ENCODE measurements at places on chromosomes 1 and 21.
A peak's percentile ranks its signal among the peaks of the same experiment; 100 is the strongest.

- DNase-seq = no peak
Observed at GRCh38 chr1:165169028-165169427, 187.5 kb downstream of the LMX1A start.

GRCh38 chr1:52142220-52143183 lies 613 bp downstream of the ZFYVE9 start:
- no peak for DNase-seq

DNA sequence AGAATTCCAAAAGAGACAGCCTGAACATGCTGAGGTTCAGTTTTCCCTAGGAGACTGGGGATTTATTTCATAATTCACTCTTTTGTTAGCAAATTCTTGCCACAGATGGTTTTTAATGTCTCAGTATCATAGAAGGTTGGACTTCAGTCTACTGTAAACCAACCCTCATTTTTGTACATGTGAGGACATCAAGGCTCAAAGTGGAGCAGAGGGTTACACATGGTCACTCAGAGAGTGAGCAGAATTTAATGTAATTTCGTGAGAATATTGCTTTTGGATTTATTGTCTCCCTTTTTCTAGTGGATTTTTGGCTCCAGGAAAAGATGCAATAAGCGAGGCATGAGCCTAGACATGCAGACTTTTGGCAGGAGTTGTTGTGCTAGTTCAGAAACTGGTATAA lies 210.8 kb upstream of the JUN start:
- no peak for DNase-seq

- no peak for DNase-seq
Observed at GRCh38 chr1:230772457-230773395, 25.5 kb downstream of the CAPN9 start.

DNA sequence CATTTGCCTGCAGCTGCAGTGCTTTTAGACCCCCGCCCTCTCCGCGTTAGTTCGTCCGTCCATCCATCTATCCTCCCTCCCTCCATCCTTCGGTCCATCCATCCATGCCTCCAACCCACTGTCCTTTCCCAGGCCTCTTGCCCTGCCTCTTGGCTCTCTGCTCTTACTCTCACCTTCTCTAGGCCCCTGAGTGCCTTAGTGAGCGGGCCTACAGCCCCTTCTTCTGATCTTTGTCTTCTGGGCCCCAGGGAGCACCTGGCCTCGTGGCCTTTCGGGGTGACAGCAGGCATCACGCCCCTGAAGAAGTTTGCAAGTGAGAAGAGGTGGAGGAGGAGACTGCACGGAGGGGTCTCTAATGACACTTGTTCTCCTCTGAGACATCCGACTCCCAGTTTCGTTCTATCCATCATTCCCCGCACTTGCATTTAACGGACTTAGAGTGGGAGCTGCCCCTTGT lies 842 bp downstream of the ATXN7L2 start:
- no peak for DNase-seq

- DNase-seq = no peak
Observed at GRCh38 chr1:11531314-11531870, 52.4 kb downstream of the DISP3 start.

- no peak for DNase-seq
Observed at GRCh38 chr1:208256091-208256490, 11.9 kb upstream of the PLXNA2 start.

- DNase-seq = no peak
Observed at GRCh38 chr1:222047366-222047765, 305.5 kb upstream of the DUSP10 start.

GRCh38 chr1:171742577-171742922 lies 685 bp upstream of the VAMP4 start:
- no peak for DNase-seq

DNA sequence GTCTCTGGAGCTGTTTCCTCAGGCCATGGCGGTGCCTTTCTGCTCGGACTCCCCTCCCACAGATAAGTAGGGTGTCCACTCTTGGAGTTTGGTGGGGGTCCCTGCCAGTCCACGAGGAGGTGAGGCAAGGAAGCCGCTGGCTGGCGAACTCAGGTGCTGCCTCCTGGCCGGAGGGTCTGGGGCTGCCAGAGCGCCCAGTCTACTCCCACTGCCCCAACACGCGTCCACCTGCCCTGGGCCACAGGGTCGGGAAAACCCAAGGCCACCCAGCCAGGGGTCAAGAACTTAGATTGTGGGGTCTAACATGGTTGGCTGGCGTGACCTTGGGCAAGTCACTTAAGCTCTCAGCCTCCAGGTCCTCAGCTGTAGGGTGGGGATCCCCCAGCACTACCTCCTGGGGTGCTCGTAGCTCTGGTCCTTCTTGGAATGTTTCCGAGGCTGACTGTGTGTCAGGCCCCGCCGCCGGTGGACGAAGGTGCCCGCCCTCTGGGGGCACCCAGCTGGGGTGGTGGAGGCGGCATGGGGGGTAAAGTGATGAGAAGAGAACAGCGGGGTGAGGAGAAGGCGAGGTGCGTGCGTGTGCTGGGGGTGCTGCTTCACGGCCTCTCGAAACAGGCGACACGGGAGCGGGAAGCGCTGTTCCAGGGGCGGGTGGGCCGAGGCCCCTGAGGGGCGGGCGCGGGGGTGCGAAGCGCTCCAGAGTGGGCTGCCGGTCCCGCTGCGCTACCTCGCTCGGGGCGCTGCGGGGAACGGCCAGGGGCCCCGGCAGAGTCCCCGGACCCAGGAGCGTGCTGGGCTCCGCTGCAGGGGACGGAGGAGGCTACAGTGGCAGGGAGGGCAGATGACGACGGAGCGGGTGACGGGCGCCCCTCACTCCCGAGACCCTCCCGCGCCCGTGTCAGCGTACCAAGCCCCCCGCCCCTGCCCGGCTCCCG lies 1.2 kb downstream of the SH2D5 start:
- no peak for DNase-seq

DNA sequence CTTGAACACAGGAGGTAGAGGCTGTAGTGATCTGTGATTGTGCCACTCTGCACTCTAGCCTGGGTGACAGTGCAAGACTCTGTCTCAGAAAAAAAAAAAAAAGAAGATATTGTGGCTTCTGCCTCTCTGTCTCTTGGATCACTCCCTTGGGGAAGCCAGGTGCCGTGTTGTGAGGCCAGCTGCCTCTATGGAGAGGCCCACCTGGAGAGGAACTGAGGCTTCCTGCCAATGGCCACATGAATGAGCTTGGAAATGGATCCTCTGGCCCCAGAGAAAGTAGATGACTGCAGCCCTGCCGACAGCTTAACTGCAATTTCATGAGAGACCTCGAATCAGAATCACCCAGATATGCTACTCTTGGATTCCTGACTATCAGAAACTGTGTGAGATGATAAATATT lies 19.7 kb upstream of the AK2 start:
- DNase-seq = no peak

GRCh38 chr1:181484821-181485220 lies 1.5 kb downstream of the CACNA1E start:
- no peak for DNase-seq

DNA sequence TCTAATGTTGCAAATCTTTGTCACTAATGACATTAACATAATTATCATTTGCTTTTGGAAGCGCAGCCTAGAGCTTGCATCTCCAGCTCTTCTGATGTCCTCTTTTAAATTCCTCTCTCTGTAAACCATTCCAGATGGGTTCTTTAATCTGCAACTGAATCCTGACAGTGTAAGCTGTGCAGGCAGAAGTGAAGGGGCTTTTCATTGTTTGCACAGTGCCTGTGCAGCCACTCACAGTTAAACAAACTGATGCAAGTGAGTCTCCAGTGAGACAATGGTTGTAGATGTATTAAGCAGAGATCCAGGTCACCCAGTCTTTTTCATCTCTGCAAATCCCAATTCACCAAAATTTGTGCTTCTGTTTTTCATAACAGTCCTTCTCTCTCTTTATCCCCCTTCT lies 22.5 kb upstream of the FCRL5 start:
- DNase-seq = no peak

GRCh38 chr1:59994302-59995198 lies 68.0 kb upstream of the CYP2J2 start:
- no peak for DNase-seq

DNA sequence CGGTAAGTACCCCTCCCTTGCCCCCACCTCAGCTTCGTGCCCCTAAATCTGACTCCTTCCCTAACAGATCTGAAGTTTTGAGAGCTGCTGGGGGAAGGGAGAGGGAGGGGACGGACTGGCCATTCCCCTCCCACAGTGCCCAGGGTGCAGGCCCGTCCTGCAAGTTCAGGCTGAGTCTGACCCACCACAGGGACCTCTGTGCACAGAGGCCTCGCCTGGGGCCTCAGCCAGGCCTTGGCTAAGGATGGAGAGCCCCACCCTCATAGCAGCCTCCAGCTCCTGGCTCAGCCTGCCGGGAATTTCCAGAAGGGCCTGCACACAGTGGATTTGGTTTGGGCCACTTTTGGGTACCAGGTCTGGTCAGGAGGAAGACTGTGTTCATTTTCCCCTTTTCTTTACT lies 31.2 kb upstream of the TNFRSF1B start:
- no peak for DNase-seq

GRCh38 chr1:159985473-159985872 lies 31.4 kb upstream of the SLAMF9 start:
- DNase-seq = no peak

- DNase-seq = no peak
Observed at GRCh38 chr1:33348676-33349080, 27.8 kb upstream of the A3GALT2 start.

DNA sequence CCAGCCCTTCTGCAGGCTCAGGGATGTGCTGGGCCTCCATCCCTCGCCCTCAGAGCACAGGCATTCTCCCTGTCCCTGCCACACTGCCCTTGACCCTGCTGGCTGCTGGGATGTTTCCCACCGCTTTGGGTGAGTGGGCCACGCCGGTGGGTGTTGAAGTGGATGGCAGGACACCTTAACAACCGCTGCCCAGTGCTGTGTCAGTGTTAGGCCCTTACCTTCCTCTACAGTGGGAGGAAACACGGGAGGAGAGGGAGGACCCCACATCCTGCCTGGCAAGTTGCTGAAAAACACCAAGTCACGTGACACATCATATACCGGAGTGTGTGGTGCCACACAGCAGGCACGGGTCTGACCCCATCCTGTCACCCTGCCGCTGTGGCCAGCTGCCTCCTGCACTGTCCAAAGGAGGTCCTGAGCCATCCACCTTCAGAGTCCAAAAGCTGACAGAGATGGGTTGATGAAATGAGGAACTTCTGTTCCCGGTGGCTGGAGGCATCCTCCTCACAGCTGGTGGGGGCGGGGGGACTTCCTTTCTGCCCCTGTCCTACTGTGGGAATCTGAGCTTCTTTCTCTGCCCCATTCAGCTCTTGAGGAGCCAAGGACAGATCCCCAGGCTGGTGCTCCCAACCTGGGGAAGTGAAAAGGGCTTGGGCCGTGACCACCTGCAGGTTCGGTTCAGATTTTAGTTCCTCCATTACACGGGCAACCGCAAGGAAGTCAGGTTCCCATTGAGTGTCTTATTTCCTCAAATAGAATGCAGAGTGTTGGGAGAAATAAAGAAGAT lies 3.2 kb upstream of the THEMIS2 start:
- DNase-seq = peak; percentile 85

All from CD4-positive, alpha-beta T cell treated with Interleukin-4 for 4 hours (primary cell).